LHCN-M2 (cell line): ENCODE measurements at places on chromosomes 3 and 15. TPM values are rescaled to one million over a fixed set of nuclear protein-coding genes. Genes with fewer than 3 reads are reported as not detected.

Gene SPINT1
- not detected in 2 replicates for total RNA-seq

Gene MYZAP
- 0.06 TPM in 1 of 2 replicates, not detected in the other for total RNA-seq

Gene SOX14
- total RNA-seq, result not detected in 2 replicates

Gene POLR2M
- total RNA-seq, result 38.5 and 169 TPM in 2 replicates

Gene GMNC
- 0.75 TPM in 1 of 2 replicates, not detected in the other for total RNA-seq

- peak; percentile 69 for DNase-seq
Measured at GRCh38 chr3:30112902-30113484, 493.4 kb upstream of the TGFBR2 start.

GRCh38 chr15:80556694-80557367, 138.3 kb upstream of the ABHD17C start:
- no peak for DNase-seq

GRCh38 chr15:23420806-23421575, 26.1 kb downstream of the GOLGA6L2 start:
- DNase-seq, result no peak

DNA sequence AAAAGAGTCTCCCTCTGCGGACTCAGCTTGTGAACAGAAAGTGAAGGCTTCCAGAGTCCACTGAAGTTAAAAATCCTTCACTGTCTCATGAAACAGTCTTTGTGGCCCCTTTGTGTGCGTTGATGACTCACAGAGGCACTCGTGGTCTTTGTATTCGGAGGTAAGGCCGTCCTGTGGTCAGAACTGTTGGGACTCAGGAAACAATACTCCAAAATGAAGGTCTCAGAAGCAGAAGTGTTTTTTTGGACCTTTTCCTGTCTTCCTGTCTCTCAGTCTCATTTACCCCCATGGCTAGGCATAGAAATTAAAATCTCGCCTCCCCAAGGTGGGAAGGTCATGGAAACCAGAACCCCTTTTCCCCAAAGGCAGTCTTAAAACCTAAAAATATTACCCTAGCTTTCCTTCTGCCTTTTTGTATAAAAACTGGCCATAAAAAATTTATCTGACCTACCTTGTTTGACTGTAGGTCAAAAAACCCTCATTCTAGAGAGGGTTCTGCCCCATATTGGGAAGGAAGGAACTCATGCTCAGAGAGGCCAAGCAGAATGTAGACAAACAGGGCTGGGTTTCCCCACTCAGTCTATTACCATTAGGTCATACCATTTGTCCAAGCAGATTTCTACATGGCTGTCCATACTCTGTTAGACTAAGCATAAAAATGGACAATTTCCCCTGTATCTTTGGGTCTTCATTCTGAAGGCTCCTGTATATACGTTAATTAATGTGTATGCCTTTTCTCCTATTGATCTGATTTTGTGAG, 19.1 kb upstream of the EPB42 start:
- DNase-seq, result peak; percentile 4

- peak; percentile 39 for DNase-seq
Measured at GRCh38 chr3:169914321-169914720, 2.9 kb downstream of the SAMD7 start.
